ENCODE measurements at places on chromosomes 6 and 20.

DNA sequence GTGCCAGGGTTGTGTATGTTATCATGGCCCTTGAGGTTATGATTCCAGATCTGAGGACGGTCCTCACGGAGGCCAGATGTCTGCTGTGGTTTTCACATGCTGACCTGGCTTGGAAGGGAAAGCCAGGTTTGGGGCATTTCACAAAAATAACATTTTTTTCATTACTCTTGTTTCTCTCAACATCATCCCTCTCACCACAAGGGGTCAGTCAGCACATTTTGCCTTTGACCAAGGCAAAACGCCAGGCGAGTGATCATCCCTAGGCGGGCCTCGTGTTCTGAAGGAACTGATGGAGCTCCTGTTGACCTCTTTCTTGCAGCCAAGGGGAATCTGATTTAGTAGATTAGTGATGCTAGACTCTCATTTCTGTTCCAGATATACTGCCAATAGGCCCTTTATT lies 133.5 kb downstream of the TBC1D7 start:
- no peak for DNase-seq

DNA sequence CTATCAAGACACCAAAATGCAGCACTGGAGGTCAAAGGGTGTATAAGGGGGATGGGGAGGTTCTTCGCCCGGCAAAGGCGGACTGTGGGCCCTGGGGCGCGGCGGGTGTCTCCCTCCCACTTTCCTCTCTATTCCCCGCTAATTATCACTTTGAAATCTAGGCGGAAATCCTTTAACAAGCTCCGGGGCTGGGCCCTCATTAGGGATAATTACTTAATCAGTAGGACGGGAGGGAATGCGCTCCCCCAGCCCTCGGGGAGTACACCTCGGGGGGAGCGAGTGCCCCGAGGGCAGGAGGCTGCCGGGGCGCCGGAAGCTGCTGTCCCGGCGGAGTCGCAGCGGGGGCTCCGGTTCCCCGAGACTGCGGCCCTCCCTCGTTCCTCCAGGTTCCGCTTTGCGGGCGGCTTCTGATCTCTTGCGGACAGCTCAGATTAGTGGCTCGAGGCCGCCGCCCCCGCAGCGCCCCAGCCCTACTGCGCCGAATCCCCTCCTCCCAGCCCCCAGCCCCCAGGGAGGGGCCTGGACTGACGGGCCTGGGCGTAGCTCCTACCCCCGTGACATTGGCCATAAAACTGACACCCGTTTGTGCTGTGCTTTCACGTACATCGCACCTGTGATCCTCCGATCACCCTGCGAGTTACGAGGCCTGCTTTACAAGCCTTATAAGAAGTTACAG lies 14.7 kb downstream of the MUCL3 start:
- DNase-seq = peak; percentile 65

- no peak for DNase-seq
Measured at GRCh38 chr6:144467172-144467762, 182.1 kb downstream of the UTRN start.

- no peak for DNase-seq
Measured at GRCh38 chr6:54892831-54893230, 46.3 kb downstream of the FAM83B start.

- DNase-seq = no peak
Measured at GRCh38 chr20:15561070-15561569, 1012.1 kb downstream of the KIF16B start.

GRCh38 chr20:24379484-24379927 lies 89.9 kb upstream of the SYNDIG1 start:
- no peak for DNase-seq

- DNase-seq = no peak
Measured at GRCh38 chr20:34829191-34829590, 3.7 kb upstream of the NCOA6 start.

DNA sequence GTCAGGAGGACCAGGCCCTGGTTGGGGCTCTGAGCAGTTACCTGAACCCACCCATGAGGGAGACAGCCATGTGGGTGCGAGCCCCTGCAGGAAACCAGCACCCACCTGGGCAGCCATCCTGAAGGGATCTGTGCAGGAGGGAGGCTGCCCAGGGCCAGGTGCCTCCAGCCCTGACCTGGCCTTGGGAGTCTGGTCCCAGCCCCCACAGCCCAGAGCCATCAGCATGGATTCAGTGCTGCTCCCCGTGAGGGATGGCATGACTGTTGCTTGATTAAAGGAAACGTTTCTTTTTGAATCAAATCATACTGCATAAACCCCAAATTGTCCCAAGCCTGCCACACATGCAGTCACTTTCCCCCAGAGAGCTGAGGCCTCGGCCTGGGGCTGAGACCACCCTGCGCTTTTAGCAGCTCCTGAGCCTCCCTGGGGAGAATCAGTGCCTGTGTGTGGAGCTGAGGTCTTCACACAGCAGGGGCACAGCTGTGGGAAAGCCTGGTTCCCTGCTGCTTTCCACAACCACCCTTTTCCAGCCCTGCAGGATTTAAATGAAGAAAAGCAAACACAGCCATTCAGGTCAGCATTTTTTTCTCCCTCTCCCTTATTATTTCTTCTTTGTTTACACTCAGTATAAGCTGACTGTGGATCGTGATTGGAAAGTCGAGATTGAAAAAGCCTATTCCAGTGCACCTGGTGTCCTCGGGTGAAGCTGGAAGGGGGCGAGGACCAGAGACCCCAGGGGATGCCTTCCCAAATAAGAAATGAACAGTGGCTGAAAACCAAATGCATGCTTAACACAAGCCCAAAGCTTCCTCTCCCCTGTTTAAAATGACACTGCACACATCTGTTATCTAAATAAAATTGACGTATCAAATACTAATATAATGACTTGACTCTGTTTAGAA lies 283.9 kb downstream of the SMOC2 start:
- DNase-seq = no peak

DNA sequence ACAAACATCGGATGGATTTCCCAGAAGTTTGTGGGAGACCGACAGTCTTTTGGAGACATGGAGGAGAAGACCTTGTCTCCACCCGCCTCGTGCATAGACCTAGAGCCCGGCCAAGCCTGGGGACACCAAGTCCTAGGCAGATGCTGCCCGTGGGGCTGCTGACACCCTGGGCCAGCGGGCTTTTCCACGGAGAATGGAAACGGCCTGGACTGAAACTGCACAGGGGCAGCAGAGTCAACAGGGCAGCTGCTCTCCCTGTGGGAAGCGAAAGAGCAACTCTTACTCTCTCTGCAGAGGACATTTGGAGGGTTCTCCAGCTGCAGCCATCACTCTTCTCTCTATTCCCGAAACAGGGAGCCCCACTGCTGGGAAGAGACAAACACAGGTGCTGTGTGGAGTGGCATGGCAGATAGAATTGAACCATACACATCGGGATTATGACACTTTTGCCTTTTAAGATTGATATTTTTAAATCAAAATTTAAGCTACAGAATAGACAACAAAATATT lies 401.2 kb downstream of the THBS2 start:
- DNase-seq = no peak

GRCh38 chr6:2733324-2733723 lies 17.4 kb downstream of the MYLK4 start:
- no peak for DNase-seq

- no peak for DNase-seq
Measured at GRCh38 chr6:181049-181654, 111.1 kb upstream of the DUSP22 start.

DNA sequence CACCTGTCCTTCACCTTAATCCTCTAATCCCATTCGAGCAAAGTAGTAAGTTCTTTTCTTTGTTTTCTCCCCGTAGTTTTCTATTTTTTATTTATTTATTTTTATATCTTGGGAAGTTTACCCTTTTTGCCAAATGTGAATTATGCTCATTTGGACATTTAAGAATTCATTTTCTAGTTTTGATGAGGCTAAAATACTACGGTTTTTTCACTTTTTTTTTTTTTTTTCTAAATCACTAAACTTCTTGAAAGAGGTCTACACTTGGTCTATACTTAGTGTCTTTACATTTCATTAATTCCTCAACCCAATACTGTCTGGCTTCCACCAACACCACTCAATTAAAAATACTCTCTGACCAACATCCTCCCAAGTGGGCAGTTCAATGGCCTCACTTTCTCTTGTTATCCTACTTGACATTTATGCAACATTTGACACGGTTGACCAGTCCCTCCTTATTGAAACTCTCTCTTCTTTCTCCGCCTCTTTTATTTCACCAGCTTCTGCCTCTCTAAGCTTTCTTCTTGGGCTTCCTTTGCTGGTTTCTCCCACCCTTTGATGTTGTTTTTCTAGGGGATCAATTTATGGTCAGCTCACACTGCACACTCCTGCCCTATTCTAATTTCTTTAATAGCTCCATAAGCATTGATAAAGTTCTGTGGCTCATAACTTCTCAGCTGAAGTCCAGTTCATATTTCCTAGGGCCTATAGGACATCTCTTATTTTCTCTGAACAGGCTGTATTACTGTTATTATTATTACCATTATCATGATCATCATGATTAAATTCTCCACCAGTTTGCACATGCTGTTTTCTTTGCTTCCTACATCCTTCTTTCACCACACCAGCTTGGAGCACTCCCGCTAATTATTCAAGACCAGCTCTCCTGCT lies 72.6 kb upstream of the CITED2 start:
- no peak for DNase-seq

- no peak for DNase-seq
Measured at GRCh38 chr20:23235173-23236027, 115.2 kb upstream of the NXT1 start.

DNA sequence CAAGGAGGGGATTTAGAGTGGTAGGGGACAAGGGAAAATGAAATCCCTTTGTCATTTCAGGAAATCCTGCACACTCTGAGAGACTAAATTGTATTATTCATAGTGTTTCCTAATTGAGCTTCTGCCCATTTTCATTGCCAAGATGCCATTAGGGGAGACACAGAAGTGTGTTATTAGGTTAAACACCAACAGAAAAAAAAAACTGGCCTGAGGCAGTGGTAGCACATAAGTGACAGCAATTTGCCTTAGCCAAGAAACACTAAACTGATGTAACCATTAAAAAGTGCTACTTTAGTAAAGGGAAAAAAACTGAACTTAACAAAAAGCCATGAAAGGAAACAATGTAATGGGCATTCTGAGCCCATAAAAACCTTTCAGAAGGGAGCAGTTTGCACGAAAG lies 270.5 kb upstream of the PLN start:
- no peak for DNase-seq

DNA sequence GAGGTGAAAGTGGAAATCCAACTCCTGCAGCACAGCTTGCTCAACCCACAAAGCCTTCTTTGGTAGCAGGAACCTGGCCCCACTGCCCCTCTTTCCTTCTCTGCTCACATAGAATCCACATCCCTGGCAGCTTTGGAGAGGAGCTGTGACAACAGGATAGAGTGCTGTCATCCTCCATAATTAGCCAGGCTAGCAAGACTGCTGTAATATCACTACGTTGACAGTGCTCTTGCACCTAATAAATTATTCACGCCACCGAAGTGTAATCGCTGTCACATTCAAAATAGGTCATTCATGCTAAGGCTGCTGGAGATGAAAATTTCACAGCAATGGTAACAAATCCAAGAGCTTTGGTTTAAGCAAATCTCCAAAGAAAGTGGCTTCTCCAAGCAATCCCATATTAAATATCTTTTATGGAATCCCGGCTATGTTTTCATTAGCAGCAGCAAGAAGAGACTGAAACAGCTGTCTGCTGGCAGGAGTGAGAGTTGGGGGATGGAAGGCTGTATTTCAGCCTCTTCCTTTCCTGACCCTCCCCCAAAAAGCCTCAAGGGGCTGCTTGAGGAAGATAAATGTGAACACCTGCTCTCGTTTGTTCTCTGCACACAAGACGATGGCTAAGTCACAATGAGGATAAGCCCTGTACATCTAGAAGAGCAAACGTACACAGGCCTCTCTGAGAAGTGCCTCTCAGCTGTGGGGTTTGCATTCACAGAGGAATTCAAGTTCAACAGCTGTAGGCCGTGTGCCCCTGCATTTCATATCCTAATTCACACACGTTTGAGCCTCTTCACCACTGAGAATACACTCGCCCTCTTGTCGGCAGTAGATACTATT lies 16.5 kb downstream of the RIPOR2 start:
- no peak for DNase-seq

GRCh38 chr20:51497542-51498467 lies 44.7 kb downstream of the NFATC2 start:
- DNase-seq = no peak

DNA sequence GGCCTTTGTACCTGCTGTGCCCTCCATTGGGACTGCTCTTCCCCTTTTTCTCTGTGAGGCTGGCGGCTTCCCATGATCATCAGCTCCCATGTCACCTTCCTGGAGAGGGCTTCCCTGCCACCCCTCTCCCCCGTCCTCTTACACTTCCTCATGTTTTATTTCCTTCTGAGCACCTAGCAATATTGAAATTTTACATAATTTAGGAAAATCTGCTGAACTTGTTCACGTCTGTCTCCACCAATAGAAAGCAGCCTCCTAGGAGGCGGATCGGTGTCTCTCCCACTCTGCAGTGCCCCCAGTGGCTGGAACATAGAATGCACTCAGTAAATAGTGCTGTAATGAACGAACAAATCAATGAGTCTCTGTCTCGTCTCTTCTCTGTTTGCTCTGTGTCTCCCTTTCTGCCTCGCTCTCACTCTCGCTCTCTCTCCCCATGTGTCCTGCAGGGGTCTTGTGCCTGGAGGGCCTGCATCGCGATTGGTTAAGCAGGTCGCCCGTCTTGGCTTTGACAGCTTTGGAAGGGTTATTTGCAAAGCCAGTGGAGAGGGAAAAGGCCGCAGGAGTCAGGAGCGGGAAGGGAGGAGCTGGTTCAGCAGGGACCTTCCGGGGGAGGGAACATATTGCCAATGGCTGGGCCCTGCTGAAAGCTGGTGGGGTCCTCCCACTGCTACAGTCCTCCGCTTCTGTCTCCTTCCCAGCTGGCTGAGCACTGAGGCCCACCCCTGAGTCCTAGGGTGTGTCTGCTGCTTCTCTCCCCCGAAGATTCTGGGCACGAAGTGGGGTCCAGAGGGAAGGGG lies 12.1 kb upstream of the OCSTAMP start:
- DNase-seq = peak; percentile 47

GRCh38 chr6:80161434-80161833 lies 55.0 kb downstream of the BCKDHB start:
- no peak for DNase-seq

GRCh38 chr6:169845426-169846285 lies 94.2 kb downstream of the ERMARD start:
- no peak for DNase-seq
